SK-N-DZ (cell line): ENCODE measurements at places on chromosomes 4 and X.

DNA sequence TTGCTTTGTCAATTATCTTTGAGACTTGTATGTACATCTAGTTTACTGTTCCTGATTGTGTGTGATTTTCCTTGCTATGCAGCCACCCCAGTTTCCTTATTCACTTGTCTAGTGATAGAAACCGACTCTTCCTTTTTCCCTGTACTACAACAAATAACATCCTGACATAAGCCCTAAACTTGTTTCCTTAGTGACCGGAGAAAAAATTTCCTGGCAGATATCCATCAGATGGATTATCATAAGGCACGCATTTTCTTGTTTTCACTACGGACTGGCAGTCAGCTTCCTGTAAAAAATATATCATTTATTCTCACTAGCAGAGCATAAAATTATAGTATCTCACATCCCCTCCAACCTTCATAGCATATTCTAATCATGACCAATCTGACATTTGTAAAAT, 410.7 kb downstream of the CENPC start:
- DNase-seq = no peak

DNA sequence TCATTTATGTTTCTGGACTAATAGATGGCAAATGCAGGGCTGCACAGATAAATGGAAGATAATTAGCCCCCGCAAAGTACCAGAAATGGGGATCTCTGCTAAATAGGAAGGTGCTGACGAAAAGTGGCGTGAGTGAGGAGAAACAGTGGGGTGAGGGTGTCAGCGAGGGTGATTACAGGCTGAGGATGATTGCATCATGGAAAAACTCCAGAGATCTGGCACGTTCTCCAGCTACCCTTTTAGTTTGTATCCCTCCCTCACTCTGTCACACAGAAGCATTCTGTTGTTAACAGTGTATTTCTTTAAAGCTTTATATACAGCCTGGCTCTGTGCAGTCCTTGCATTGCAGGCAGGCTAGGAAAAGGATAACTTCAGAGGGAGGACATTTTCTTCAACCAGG, 309.6 kb upstream of the DDX53 start:
- DNase-seq = no peak

- no peak for DNase-seq
These were observed 174.2 kb upstream of the NOCT start for GRCh38 chr4:138841343-138841742.

GRCh38 chrX:39022106-39022505, 220.8 kb downstream of the MID1IP1 start:
- no peak for DNase-seq

DNA sequence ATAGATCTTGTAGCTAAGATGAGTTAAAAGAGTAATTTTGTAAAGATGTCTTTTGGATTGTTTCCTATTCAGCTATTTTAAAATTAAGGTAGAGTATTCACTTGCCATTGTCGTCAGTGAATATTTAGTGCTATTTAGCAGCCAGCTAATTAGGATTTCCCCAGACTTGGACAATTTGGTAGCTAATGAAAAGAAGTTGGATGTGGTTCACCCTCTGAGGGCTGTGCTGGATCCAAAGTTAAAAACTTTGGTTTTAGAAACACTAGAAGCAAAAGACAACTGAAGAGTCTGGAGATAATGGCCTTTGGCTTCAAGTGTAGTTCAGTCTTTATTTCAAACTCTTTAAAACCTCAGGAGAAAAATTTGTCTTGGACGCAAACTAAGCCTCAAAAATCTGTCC, 41.3 kb downstream of the ATG4A start:
- DNase-seq = no peak
